Glomerular endothelial cell (primary cell): ENCODE measurements at places on chromosomes 3 and 15.

DNA sequence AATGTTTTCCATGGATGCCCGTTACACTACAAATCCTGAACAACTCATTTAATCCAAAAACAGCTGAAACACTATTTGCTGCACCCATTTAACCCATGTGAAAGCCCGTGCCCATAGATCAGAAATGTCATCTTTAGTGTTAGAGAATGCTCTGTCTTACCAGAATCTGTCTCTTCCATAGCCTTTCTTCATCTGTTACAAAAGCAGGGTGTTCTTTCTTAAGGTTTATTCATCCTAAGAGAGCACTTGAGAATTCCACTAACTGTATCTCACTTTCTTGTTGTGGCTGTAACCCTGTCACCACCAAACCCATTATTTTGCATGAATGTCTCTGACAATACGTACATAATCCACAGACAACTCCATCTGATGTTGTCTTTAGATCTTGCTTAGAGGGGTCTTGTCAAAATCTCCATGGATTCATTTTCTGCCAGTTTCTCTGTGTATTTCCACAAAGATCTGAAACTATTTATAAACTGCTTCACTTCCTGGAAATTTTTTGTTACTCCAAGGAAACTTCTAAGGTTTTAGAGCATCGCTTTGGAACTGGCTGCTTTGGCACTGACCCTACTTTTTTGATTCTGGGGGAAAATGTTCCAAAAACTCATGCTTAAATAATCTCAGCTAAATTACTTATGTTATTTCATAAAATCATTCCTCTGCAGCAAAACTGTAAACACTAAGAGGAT, 167.8 kb upstream of the CCDC54 start:
- DNase-seq, result no peak

DNA sequence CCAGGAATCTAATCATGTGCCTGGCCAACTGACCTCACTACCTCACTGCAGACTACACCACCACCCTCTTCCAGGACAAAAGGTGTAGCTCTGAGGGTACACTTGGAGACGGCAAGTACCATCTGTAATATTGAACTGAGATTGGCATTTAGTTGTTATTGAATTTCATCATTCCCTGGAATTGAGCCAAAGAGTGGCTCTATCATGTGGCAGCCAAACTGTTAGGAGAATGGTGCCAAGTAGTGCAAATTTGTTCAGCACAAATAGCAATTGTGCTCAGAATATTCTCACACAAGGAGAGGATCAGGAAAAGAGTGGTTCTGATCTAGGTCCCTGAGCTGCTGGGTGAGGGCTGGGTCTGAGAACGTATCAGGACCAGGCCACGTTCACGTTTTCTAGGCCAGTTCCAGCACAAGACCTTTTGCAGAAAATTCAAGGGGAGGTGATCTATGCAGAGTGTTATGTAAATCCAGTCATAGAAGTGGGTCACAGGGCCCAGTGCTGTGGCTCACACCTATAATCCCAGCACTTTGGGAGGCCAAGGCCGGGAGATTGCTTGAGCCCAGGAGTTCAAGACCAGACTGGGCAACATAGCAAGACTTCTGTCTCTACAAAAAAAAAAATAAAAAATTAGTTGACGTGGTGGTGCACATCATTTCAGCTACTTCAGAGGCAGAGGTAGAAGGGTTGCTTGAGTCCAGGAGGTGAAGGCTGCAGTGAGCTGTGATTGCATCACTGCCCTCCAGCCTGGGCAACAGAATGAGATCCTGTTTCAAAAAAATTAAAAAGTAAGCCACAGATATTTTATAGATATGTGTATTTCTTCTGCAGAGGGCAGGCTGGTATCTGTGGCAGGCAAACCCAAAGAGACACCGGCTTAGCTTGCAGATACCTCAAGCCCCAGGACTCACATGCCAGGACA, 31.9 kb upstream of the CFAP161 start:
- no peak for DNase-seq

DNA sequence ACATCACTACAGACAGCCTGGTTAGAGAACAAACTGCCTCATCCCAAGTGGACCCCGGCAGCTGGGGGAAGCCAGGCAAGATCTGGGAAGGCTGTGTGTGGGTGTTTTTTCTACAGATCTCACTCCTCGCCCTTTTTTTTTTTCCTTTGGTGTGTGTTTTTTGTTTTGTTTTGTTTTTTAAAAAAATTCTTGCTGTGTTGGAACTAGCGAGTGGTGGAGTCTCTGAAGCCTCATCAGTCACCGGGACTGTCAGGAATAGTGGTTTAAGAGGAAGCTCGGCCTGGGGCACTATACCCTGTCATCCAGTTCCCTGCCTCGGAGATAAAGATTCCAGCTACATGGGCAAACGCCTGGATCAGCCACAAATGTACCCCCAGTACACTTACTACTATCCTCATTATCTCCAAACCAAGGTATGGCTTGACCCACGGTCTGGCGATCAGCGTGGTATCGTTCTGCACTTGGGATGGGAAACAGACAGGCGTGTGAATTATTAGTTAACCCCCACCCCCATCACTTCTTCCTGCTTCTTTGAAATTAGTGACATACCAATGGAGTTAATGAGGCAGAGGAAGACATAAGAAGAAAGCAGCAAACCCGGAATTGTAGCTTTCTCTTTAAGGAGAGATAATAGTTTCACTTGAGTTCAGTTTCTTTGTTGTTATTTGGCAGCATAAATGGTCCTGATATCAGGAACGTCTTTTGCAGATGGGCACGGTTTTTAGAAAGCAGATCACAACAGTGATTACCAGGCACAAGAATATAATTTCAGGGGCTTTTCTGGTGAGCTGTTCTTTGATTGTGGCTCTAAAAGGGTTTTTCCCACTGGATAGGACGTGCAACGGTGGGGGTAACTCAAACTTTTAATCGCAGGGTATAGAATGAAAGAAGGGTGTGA, 722 bp downstream of the RBMS3 start:
- no peak for DNase-seq

- DNase-seq, result no peak
Measured at GRCh38 chr3:732326-732928, 360.4 kb upstream of the CNTN6 start.

DNA sequence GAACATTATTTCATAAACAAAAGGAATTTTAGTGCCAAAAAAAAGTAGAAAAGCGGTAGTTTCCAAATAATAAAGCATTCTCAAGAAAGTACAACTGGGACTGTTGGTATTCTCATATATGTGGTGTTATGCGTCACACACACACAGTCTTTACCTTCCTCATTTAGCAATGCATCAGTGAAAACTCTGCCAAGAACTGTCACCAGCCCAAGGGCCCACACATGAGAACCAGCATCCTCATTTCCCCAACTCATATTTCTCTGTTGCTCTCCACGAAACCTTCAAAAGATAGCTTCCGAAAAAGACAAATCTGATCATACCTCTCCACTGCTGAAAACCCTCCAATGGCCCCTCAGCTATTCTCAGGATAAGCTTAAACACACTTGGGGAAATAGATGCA, 150.7 kb downstream of the CADPS start:
- no peak for DNase-seq

DNA sequence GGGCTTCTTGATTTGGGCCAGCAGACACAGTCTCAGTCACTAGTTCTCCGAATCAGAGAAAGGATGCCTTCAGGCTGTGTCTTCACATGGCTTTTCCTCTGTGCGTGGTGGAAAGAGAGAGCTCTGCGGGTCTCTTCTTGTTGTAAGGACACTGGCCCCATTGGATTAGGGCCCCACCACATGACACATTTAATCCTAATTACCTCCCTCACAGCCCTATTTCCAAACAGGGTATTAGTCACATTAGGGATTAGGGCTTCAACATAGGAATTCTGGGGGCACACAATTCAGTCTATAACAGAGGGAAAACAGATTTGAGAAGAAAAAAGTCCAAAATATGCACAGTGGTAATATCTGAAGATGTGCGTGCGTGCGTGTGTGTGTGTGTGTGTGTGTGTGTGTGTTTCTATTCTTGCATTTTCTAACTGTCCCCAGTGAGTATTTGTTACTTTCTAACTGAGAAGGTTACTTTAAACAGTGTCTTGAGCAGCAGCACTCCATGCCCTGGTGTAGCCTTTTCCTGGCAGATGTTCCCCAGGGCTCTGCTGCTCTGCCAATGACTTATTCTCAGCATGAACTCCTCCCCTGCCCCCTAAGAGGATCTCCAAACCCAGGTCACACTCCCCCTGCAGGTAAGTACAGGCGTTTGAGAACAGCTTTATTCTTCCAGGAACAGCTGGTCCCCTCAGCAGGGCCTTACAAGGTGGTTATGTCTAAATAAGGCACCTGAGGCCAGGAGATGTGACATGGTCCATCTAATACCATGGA, 72.9 kb downstream of the RPL39L start:
- DNase-seq, result no peak

DNA sequence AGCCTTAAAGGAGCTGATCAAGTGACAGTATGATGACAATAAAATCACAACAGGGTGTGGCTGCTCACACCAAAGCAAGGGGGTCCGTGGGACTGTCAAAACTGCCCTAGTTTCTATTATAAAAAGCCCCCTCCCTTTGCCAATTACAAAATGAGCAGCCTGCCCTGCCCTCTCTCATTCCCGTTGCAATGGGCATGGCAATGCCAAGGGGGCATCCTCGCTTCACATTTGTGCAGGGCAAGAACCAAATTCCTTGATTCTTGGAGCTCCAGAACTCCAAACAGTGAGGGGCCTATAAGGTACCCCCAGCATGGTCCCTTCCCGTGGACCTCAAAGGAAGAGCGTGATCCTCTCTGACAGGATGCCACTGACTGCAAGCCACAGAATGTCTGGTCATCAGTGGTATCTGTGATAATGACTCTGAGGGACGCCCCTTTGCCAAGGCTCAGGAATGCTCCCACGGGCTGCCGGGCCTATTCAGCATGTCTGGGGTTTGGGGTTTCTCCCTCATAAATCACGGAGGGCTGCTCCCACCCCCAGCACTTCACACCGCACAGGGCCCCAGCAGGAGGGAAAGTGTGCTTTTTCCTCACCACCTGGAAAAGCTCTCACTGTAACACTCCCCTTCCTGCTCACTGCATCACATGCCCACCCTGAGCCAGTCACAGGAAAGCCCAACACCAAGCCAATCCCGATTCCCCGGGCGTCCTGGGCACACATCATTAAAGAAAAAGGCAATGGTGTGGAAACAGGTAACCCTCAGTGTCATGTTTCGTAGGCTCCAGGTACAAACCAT, 105.1 kb upstream of the TRPM1 start:
- DNase-seq, result no peak

- DNase-seq, result no peak
Measured at GRCh38 chr15:41891946-41892345, 1.9 kb downstream of the SPTBN5 start.

DNA sequence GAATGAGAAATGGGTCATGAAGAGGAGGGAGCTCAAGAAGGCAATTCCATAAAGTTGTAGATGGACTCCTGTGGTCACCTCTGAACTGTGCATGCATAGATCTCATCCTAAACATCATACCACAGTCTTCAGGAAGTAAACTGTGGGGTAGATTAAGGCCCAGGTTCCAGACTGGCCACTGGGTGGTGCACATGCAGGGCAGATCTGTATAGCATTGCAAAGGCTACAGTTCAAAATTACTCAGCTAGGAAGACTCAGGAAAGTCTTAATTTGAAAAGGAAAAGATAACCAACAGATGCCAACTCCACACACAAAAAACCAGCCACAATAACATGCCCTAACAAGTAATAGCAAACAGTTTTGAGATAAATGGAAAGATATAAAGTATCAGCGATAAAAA, 20.3 kb downstream of the KY start:
- no peak for DNase-seq

GRCh38 chr3:126866175-126866759, 116.6 kb upstream of the PLXNA1 start:
- no peak for DNase-seq

DNA sequence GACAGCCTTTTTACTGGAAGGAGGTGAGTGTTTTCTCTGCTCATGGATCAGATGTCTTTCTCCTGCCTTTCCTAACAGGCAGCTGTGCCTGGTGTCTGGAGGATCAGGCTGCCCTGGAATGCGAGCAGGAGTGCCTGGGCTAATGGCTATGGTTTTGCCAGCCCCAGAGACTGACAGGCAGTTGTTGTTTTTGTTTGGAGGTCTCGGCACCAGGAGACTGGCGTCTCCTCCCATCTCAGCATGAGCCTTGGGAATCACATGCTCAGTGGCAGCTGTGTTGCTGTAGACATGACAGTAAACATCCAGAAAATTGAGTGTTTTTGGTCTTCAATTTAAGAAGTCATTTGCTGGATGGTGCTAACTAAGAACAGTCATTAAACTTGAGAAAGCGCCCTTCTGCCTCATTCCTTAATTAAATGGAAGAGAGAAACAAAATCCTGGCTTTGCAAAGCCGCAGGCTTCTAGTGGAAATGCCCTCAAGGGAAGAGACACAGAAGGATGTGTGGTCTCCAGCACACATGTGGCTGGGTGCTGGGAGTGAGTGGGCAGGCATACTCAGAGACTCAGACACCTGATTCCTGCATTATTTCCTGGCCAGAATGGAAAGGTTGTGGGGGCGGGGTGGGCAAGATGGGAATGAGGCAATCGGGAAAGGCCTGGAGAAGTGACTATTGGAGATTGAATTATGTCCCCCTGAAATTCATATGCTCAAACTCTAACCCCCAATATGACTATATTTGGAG, 97.0 kb upstream of the NMNAT3 start:
- no peak for DNase-seq

DNA sequence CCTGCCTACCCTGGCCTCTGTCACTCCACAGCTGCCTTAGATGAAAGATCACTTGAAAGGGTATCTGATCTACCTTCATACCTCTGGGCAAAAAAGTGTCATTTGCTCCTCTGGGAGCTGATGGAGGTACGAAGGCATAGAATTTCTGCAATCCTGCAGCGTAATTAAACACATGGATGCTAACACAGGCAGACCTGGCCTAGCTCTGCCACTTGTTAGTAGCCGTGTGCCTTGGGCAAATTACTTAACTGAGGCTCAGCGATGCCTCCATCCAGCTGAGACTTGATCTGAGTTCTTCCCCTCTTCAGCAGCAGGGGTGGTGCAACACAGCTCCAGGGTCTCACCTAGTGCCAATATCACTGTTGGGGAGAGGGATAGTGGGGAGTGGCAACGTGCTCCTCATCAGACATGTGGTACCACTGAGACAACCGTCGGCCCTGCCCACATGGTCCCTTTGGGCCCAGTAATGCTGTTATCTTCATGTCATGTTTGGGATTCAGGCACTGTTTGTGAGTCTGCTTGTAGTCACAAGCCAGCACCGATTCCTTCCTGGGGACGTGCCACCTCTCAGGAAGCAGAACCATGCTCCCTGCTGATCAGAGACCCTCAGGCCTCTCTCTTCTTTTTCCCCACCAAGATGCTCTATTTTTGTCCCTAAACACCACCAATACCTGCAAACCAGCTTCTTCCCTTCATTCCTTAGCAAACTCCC, 34.1 kb upstream of the PIAS1 start:
- no peak for DNase-seq

GRCh38 chr3:143975554-143976152, 4.0 kb downstream of the DIPK2A start:
- DNase-seq, result no peak

- DNase-seq, result no peak
Measured at GRCh38 chr3:55160241-55160983, 232.6 kb upstream of the LRTM1 start.

GRCh38 chr15:48695088-48695826, 49.7 kb upstream of the FBN1 start:
- no peak for DNase-seq

DNA sequence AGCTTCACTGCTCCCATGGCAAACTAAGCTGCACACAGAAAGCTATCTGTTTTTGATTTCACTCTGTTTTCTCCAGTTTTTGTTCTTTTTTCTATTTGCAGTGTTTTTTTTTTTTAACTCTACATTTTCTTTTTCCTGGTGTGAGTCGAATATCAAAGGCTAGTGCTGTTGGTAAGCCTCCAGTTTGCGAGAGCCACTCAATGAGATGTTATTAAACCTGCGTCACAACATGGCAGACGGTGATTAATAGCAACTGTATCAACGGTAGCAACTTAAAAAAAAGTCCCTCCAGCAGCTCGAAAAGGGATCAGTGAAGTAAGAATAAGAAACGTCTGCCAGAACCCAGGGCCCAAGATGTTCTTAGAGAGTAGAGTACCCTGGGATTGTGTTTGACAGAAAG, 84.1 kb downstream of the MEIS2 start:
- no peak for DNase-seq
